Jurkat, Clone E6-1 (cell line): ENCODE measurements at places on chromosomes 5 and 9.

DNA sequence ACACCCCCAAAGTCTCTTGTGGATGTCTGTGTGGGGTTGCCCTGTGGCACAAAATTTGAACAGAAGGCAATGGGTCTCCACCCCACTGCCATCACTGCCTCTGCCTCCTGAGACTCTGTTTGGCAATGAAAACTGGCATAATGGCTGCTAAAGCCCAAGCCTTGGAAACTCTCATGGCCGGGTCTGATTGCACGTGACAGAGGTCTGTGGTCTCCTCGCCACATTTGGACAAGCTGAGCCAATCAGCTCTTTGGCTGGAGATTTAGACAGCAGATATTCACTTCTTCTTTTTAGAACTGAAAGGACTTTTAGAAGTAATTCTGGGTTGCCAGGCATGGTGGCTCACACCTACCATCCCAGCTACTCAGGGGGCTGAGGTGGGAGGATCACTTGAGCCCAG lies 5.5 kb downstream of the GGTA1 start:
- no peak for DNase-seq

DNA sequence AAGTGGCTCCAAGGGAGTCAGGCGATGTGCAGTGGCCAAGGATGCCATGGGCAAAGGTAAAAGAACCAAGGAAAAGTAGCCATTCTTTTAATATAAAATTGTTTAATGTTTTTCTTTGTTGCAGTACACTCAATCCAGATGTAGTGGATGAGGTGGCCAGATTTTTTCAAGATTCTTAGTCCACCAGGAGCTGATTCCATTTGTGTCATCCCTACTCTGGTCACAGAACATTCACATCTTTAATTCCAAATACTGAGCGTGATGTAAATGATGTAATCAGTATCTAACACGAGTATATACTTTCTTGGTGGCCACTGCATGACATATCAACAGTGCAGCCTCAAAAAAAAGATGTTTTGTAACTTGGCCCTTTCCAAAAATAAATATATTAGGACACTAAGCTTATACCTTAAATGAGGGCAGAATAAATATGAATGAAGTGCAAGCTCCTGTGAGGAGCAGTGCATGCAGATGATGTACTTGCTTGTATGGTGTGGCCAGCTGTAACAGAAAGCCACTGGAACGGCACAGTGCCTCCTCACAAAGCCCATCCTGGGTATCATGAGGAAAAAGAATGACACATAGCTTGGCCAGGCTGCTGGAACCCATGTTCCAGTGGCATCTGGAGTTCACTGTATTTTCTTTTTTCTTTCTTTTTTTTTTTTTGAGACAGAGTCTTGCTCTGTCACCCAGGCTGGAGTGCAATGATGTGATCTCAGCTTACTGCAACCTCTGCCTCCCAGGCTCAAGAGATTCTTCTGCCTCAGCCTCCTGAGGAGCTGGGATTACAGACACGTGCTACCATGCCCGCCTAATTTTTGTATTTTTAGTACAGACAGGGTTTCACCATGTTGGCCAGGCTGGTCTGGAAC lies 6.5 kb upstream of the SPATA24 start:
- DNase-seq, result no peak

GRCh38 chr5:122300374-122300773 lies 11.7 kb upstream of the SNCAIP start:
- DNase-seq, result no peak

DNA sequence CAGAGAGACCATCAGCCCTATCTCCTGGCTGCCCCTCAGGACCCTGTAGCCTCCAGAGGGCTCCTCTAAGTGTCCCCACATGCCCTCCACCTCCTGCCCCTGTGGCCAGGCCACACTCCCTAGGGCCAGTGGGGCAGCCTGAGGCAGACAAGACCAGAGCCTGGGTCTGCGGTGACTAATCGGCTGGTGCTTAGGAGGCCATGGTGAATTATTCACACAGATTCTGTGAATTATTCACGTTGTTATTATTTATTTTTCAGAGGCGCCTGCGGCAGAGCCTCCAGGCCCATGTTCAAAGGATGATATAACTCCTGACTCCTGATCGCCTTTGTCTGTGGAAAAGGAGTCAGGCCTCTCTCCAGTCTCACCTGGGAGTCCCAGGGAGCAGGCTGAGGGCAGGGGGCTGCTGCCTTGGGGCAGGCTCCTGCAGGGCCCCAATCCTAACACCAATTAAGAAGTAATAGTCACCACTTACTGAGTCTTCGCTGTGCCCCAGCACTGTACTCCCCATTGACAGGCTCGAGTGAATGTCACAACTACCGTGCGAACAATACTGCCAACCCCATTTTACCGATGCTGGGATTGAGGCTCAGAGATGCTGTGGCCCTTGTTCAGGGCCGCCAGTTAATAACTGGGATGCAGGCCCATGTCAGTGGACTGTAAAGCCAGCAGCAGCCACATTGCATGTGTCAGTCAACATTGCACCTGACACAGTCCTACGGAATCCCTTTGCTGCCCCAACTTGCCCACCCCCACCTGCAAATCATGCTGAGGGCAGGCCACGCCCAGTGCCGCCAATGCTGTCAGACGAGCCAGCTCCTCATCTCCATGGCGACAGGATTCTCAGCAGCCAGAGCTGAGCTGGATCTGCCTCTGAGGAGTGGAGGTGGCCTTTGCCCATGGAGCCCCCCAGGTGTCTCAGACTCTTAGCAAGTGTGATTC lies 94.9 kb downstream of the PCDH1 start:
- no peak for DNase-seq

- DNase-seq, result no peak
Measured at GRCh38 chr9:70392189-70392588, 22.3 kb downstream of the KLF9 start.

- peak; percentile 40 for DNase-seq
Measured at GRCh38 chr9:133509179-133510083, 15.3 kb downstream of the MYMK start.

- DNase-seq, result no peak
Measured at GRCh38 chr9:127452691-127453090, 1.4 kb downstream of the LRSAM1 start.

GRCh38 chr9:107635101-107635802 lies 145.7 kb upstream of the KLF4 start:
- no peak for DNase-seq

- DNase-seq, result no peak
Measured at GRCh38 chr9:14418301-14418940, 104.5 kb upstream of the NFIB start.

DNA sequence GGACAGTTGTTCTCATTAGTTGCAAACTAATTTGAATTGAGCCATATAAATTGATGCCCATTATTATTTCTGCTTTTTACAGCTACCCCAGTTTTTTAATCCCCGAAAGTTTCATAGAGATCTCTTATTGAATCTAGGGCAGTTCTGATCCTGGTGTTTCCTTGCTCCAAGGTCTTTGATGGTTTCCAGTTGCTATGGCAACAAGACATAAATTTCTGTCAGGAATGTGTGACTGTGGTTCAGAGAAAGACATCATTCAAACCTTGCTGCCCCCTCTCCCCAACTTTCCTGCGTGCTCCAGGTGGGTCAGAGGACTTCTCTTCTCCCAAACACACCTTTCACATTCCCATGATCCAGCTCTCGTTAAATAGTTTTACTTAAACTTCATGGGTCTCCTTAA lies 63.4 kb downstream of the TAF11L14 start:
- no peak for DNase-seq

GRCh38 chr5:150502106-150502505 lies 5.8 kb upstream of the NDST1 start:
- no peak for DNase-seq

GRCh38 chr9:35232867-35233544 lies 71.2 kb downstream of the UNC13B start:
- no peak for DNase-seq

GRCh38 chr9:16032799-16033198 lies 480.0 kb downstream of the CCDC171 start:
- DNase-seq, result no peak

DNA sequence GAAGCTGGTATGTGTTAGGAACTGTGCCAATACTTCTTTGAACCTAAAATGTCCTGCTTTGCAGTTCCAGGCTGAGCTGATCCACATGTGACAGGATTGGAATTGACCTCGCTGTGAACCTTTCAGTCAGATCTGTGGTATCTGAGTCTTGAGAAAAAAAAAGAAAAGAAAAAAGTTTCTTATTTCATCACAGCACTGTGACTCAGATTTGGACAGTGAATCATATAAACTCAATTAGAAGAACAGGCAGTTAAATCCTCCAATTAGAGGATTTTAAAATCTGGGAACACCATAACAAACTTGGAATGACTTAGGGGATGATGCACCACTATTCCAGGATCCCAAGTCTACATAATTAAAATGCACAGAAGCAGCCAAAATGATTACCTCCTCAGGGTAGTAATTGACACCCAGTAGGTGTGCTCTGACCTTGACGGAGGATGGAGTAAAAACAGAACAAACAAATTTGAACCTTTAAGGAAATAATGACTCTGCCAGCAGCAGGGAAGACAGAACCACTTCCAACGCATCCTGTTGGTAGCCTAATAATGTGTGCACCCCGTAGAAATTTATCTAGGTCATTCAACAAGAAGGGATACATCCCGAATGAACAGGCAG lies 57.8 kb upstream of the RAI14 start:
- DNase-seq, result no peak

DNA sequence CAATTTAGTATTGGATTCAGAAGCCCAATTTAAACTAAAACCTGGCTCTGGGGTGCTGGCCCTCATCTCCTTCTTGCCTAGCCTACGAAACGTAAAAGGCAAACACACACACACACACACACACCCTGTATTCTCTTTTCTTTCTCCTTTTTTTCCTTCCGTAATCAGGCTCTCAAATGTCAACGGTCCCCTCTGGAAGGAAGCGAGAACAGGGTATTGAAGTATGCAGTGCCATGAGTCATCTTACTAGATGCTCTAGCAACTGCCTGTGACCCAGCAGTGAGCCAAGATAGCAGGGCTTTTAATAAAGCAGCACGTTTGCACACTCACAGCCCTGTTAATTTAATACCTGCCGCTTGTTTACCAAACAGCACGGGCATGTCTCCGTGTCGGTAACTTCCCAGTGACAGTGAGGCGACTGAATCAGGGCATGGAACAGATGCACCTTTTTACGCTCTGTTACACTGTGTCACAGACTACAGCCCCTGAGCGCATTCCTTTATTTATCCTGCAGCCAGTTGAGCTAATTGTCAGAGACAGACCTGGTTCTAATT lies 243.8 kb downstream of the BNC2 start:
- DNase-seq, result no peak

GRCh38 chr9:92503156-92503555 lies 20.9 kb upstream of the ASPN start:
- DNase-seq, result no peak

- DNase-seq, result no peak
Measured at GRCh38 chr9:135804581-135805421, 102.5 kb downstream of the CAMSAP1 start.

- no peak for DNase-seq
Measured at GRCh38 chr9:109856785-109857184, 76.8 kb downstream of the PALM2AKAP2 start.

DNA sequence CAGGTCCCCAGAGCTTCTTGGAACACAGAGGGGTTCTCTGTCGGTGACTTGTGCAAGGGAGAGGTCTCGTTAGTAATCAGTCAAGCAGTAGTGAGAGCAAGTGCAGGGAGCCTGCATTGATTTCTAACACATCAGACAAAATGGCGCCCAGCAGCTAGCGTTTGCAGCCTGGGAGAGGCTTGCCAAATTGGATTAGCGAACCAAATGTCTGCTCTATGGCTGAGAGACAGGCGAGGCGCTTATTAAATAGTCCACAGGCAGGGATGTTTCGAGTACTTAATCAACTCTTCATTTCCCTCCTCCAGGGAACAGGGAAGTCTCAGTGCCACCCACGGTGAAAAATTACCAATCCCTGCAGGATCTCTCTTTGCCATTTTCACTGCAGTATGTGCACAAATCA lies 131.4 kb upstream of the SHB start:
- no peak for DNase-seq

DNA sequence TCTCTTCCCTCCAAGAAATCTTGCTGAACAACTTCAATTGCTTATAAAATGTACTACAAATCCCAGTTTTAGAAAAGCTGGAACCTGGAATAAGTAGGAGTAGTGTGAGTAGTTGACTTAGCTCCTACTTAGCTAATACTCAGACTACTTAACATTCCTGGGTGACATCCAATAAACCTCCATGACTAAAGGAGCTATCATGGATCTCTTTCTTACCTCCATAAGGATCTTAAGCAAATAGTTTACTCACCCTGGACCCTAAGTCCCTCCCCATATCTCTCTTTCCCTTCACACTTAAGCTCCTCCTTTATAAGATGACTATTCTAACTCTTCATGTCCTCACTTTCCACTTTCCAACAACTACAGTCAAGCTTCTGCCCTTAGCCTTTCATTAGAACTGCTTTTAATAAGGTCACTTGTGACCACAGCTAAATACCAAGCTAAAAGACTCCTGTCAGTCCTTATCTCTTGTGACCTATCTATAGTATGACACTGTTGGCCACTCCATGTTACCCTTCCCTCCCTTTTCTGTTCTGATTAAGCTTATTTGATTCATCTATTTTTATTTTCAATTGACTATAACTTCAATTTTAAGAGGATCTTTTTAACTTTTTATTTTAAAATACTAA lies 194.9 kb downstream of the RFX3 start:
- DNase-seq, result no peak

- DNase-seq, result no peak
Measured at GRCh38 chr5:177462021-177462670, 11.3 kb downstream of the DBN1 start.

GRCh38 chr9:13688990-13689600 lies 409.6 kb upstream of the MPDZ start:
- no peak for DNase-seq

GRCh38 chr9:93698140-93698908 lies 121.9 kb downstream of the PHF2 start:
- no peak for DNase-seq

GRCh38 chr5:107426872-107427271 lies 243.9 kb downstream of the EFNA5 start:
- no peak for DNase-seq

DNA sequence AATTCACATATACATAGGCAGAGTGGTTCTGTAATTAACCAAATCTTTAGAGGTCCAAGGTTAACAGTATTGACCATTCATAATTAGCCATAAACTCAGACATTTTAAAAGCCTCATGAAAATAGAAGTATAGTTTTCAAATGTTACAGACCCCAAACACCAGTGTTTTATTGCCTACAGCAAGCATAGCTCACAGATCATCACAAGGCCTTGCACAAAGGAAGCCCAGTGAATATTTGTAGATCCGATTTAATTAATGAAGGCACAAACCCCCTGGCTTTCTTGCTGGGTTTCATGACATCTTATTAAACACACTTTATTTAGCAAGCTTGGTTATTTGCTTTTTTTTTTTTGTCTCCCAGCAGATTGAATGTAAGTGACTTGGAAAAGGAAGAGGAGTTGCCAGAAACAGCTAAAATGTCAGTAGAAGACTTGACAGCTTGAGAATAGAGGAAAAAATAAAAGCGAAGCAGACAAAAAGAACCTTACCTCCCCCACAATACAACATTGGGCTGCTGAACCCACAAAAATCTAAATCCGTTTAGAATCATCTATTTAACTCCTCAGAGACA lies 283.9 kb upstream of the TNC start:
- no peak for DNase-seq

DNA sequence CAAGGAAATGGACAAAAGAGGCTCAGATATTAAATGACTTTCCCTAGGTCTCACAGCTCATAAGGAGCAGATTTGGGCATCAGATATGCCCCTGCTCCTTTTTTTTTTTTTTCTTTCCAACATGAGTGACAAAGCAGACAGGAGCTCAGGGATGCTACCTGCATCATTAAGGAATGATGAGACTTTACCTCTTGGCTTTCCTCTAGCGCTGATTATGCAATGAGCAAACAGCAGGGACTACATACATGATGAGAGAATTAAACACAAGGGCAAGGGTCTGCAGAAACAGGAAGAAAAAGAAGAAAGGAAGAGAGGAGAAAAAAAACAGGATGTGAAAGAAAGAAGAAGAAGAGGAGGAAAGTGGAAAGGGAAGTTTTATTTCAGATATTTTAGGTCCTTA lies 179.9 kb downstream of the PPP2R2B start:
- DNase-seq, result no peak
